GM10248 (cell line): ENCODE measurements at places on chromosomes 5 and 9.

DNA sequence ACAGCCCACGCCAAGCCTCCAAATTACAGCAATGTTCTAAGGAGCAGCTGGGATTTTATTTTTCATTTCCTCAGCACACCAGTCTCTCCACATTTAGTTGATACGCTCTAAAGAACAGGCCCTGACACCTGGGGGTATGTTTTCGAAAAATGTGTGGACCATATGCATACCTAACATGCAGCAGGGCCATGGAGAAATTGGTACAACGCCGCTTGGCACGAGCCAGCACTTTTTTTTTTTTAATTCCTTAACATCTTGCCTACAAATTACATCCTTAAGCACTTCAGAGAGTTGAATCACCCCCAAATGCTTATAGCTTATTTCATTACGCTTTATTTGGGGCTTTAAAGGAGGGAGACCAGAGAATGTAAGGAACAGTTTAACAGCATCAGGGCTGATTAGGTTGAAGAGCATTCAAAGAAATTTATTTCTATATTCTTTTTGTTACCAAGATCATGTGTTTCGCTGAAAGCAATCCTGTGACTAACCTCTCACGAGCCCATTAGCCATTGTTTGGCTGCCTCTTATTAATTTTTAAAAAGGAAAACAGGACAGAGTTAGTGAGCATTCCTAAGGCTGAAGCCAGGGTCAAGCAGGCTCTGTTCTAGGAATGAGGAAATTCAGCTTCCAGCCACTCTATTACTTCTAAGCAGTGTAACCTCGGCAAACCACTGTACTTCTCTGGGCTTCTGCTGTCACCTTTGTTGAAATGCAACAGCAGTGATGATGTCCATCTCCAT is 173.8 kb downstream of the ACTL7B start:
- DNase-seq = no peak

GRCh38 chr5:40428126-40428525 is 251.6 kb upstream of the PTGER4 start:
- DNase-seq = no peak

DNA sequence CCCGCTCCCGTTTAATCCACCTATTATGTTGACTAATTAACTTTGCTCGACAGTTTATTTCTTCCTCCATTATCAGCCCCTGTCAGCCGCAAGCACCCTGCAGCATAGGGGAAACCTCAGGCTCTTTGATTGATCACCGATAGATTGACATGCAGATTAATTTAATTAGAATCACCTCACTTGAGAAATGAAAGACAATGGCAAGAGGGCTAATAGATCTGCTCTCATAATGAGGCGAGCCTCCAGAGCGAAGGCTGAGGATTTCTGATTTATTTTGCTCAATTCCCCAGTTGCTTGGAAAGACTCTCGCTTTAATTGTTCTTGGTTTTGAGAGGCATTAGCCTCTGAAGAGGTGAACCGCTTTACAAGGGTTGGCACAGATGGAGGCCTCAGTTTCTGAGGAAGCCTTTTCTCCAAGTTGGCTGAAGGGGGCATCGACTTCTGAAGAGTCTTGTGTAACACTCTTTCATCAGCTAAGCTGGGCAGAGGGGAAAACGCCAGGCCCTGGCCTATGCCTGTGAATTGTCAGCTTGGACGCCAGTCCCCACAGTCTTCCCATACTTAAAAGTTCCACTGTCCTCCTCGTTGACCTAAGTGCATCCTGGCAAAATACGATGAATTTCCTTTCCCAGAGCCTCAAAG is 275.4 kb downstream of the EBF1 start:
- DNase-seq = no peak

DNA sequence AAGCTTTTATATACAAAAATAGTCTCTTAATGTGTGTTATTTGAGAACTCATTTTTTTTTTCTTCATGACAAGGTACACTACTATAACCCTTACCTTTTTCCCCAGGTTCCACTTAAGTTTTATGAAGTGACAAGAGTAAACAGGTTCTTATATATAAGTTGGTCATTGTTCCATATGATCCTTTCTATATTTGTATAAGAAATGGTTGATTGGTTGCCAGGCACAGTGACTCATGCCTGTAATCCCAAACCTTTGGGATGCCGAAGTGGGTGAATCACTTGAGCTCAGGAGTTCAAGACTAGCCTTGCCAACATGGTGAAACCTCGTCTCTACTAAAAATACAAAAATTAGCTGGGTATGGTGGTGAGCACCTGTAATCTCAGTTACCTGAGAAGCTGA is 108.3 kb downstream of the PCSK1 start:
- no peak for DNase-seq

DNA sequence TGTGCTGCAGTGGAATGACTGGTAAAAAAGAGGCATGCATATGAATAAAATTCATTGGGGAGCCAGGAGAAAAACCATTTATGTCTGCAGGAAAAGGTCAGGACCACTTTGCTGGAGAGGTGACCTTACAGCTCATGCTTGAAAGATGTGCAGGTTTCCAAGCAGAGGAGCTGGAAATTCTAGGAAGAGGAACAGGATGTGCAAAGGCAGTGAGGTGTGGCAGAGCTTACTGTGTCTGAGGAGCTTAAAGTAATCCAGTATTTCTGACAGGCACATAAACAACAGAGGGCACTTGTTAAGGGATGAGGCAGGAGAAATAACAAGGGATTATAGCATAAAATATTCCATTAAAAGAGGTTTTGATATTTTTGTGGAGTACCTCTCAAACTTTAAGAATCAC is 203.2 kb downstream of the CD180 start:
- no peak for DNase-seq

DNA sequence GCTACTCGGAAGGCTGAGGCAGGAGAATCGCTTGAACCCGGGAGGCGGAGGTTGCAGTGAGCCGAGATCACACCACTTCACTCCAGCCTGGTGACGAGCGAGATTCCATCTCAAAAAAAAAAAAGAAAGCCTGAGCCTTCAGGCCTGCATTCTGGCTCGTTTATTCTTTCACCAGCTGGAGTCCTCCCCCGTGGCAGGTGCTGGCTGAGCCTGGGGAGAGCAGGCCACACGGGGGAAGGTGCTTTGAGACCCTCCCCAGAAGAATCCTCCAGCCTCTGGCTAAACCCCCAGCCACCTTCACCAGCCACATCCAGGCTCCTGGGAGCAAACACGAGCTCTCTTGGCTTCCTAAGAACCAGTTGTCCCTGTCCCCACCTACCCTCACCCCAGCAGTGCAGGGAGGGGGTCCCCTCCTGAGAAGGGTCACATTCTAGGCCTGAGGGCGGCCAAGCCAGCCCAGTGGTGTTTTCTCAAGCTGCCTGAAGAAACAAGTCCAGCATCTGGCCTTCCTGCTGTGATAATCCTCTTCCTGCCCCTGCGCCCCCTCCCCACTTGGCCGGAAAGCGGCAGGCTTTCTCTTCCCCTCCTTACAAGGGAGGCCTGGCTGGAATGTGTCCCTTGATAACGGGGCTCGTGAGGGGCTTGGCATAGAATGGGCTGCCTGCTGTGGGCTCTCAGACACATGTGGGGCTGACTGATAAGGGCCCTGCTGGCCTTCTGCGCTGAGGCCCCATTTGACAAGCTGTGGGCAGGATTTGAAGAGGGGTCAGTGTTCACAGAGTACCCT is 41.5 kb downstream of the PLPP7 start:
- no peak for DNase-seq

- DNase-seq = no peak
Observed at GRCh38 chr5:15995341-15996052, 184.1 kb downstream of the MARCHF11 start.

- no peak for DNase-seq
Observed at GRCh38 chr5:151758141-151758429, 346 bp downstream of the ATOX1 start.

- DNase-seq = no peak
Observed at GRCh38 chr5:150481708-150481965, 26.3 kb upstream of the NDST1 start.

DNA sequence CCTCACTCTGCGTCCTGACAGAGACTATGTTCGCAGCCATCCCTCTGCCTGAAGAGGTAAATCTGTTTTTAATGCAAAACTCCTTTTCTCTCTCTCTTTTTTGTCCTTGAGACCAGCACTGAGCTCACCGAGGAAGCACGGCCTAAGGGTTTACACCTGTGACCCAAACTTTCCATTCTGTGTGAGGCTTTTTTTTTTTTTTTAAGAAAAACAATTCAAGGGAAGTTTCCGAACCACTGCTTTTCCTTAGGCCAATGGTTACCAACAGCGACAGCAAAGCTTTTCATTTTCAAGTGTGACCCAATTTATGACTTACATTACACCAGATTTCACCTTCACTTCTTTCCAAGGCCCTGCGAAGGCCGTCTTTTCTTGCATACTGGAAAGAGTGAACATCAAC is 205.9 kb downstream of the EFNA5 start:
- no peak for DNase-seq

- peak; percentile 52 for DNase-seq
Observed at GRCh38 chr5:124920909-124921666, 174.6 kb upstream of the ZNF608 start.

- DNase-seq = no peak
Observed at GRCh38 chr5:61702784-61703183, 370.7 kb downstream of the ZSWIM6 start.

GRCh38 chr5:145855763-145856267 is 17.0 kb downstream of the GRXCR2 start:
- no peak for DNase-seq

- no peak for DNase-seq
Observed at GRCh38 chr9:78595200-78595945, 298.4 kb downstream of the PSAT1 start.

GRCh38 chr5:104661256-104661655 is 1098.7 kb upstream of the NUDT12 start:
- no peak for DNase-seq

DNA sequence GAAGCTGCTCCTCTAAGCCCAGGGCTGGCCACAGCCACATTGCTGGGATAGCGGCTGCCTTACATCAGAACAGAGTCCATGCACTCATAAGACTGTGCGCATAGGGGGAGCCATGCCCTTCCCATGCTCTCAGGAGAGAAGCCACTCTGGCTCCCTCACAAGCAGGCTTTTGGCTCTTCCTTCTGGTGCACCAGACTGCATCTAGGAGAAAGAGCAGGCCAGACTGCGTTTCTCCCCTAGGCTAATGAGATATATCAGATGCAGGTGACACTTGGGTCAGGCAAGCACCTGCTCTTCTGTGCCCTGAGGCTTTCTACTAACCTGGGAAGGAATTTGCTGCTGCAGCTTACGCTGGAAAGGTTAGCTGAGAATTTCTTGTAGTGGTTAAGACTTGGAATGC is 43.2 kb upstream of the BRINP1 start:
- DNase-seq = no peak

- peak; percentile 68 for DNase-seq
Observed at GRCh38 chr5:69492923-69493395, 369 bp downstream of the OCLN start.

DNA sequence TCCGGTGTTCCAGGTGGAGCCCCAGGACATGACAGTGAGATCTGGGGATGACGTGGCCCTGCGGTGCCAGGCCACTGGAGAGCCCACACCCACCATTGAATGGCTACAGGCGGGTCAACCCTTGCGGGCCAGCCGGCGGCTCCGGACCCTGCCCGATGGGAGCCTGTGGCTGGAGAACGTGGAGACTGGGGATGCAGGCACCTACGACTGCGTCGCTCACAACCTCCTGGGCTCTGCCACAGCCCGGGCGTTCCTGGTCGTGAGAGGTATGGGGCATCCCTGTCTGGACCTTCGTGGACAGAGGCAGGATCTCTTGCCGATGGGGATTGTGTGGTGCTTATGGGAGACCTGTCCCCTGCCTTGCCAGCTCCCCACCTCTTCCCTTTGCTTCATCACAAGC is 26.0 kb upstream of the ASS1 start:
- DNase-seq = no peak

DNA sequence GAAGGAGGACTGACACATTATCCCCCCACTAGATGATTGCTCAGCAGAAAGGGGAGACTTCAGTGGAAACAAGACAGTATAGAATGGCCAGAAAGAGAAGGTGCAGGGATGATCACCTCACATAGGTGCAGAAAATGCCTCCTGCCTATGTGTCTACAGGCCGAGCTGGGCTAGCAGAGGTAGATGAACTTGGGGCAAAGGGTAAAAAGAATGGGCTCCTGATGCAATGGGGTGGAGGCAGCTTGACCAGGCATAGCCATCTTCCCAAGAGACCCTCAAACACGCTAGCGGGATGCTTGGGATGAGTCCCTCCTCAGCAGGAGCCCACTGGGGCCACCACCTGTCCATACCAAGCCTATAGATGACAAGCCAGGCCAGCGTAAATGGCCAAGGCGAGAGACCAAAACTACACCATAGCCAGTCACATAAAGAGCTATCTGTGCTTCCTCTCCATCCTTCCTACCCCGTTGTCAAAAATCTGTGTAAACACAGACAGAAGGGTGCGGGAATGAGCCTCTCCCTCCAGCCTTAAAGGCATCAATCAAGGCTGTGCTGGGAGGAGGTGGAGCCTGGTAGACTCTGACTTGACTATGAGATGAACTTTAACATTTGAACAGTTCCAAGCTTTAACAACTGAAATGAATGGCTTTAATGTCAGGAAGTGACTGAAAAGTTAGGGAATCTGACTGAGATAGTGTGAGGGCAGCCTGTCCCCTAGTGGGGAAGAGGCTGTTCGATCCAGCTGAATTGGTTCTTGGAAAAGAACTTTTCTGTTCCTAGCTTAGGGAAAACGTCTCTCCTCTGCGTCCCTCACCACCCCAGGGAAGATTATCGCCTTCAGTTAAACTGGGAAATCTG is 10.4 kb downstream of the C9orf152 start:
- no peak for DNase-seq

GRCh38 chr9:17824616-17825264 is 245.9 kb downstream of the SH3GL2 start:
- no peak for DNase-seq

GRCh38 chr9:129368444-129368978 is 190.4 kb upstream of the IER5L start:
- DNase-seq = no peak

- DNase-seq = no peak
Observed at GRCh38 chr5:102554082-102554481, 55.3 kb upstream of the SLCO6A1 start.

DNA sequence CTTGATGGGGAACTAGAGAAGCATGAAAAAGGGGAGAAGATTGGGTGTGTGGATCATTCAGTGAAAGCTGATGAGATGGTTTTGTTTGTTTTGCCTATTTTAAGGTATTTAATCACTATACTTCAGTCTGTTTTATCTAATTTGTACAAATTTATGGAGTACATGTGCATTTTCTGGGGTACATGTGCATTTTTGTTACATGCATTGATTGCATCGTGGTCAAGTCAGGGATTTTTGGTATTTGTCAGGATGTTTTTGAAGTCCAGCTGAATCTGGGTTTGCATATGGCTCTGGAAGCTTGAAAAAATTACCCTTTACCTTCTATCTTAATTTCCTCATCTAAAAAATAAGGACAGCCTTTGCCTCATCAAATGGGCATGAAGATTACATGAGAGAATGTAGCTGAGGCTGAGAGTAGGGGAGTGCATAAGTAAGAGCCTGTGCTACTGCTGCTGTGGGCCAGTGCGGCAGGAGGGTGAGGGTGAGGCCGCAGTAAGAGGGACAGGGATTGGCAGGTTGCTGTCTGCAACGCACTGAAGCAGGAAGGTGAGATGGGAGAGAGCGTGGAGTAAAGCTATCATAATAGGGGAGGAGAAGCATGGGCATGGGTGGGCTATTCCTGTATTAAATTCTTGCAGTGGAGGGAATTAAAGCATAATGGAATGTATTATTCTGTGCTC is 139.8 kb downstream of the NPR3 start:
- DNase-seq = no peak
